ENCODE measurements at places on chromosomes 11 and 22.

- no peak for DNase-seq
Measured at GRCh38 chr22:23240639-23241389, 60.5 kb downstream of the BCR start.

DNA sequence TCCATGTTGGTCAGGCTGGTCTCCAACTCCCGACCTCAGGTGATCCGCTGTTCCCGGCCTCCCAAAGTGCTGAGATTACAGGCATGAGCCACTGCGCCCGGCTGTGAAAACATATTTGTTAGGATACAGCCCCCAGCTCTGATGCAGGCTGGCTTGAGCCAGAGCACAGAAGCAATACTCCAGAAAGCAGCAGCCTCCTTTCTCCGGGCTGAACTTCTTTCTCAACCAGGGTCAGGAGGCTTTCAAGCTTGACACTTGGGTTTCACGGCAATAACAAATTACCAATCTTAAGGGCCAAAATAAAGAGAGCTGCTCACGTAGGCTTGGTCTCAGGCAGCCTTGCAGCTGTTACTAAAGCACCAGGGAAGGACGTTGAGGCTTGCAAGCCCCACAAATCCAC lies 10.8 kb upstream of the CECR2 start:
- no peak for DNase-seq

- DNase-seq: no peak
Measured at GRCh38 chr11:121575250-121575962, 122.6 kb upstream of the SORL1-AS1 start.

GRCh38 chr11:118771547-118772288 lies 19.2 kb downstream of the DDX6 start:
- no peak for DNase-seq

GRCh38 chr11:24086921-24087320 lies 409.9 kb upstream of the LUZP2 start:
- no peak for DNase-seq

- DNase-seq: no peak
Measured at GRCh38 chr11:26229257-26229656, 102.7 kb upstream of the ANO3 start.

All from activated CD4-positive, CD25-positive, alpha-beta regulatory T cell (primary cell).